ENCODE measurements at places on chromosomes 3 and 15. TPM values are rescaled to one million over a fixed set of nuclear protein-coding genes. Genes with fewer than 3 reads are reported as not detected.

- DNase-seq = no peak
Observed at GRCh38 chr15:35854316-35854715, 308.4 kb upstream of the DPH6 start.

DNA sequence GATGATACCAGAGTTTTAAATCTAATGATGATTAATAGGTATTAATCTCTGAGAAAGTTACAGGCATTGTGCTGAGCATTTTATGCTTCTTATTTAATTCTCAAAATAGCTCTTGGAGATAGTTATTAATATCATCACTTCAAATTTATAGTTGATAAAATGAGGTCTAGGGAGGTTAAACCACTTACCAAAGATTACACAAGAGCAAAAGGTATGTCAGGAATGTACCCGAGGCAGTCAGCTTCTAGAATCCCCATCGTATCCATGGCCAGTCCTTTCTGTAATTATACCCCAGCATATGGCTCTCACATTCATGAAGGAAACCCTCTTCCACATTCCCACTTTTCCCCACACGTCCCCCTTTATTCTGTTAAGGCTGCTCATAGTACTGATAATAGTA is 421.3 kb downstream of the PYDC2 start:
- no peak for DNase-seq

ROPN1 gene
- total RNA-seq = not detected

DNA sequence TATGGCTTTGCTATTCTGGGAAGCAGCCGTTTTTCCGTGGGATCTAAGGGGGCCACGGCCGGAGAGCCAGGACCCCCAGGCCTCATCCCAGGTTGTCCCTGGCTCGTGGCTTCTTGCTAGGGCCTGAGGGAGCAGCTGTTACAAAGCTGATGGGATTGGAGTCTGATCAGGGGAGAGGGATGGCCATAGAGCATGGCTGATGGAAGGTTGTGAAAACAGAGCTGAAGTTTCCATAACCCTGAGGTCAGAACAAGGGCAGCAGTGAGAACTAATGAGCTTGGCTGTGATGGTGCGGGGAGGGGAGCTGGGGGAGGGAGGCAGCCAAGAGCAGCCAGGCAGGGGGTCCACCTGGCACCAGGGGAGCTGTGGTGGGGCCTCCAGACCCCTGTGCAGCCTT is 63.0 kb downstream of the LINGO1 start:
- DNase-seq = peak; percentile 42

GRCh38 chr3:59832241-59832640 is 782.4 kb upstream of the CFAP20DC start:
- DNase-seq = no peak

GRCh38 chr3:117820658-117821299 is 1111.2 kb downstream of the TUSC7 start:
- no peak for DNase-seq
